Activated CD4-positive, alpha-beta memory T cell treated with anti-CD3 and anti-CD28 coated beads, Interleukin-2, amount 10 ng/mL, durations not matched to agents 7 days and 5 days (primary cell): ENCODE measurements at places on chromosomes 2 and 18. TPM values are rescaled to one million over a fixed set of nuclear protein-coding genes. Genes with fewer than 3 reads are reported as not detected.

GRCh38 chr2:169077674-169078240 is 8.4 kb downstream of the DHRS9 start:
- DNase-seq = no peak

DNA sequence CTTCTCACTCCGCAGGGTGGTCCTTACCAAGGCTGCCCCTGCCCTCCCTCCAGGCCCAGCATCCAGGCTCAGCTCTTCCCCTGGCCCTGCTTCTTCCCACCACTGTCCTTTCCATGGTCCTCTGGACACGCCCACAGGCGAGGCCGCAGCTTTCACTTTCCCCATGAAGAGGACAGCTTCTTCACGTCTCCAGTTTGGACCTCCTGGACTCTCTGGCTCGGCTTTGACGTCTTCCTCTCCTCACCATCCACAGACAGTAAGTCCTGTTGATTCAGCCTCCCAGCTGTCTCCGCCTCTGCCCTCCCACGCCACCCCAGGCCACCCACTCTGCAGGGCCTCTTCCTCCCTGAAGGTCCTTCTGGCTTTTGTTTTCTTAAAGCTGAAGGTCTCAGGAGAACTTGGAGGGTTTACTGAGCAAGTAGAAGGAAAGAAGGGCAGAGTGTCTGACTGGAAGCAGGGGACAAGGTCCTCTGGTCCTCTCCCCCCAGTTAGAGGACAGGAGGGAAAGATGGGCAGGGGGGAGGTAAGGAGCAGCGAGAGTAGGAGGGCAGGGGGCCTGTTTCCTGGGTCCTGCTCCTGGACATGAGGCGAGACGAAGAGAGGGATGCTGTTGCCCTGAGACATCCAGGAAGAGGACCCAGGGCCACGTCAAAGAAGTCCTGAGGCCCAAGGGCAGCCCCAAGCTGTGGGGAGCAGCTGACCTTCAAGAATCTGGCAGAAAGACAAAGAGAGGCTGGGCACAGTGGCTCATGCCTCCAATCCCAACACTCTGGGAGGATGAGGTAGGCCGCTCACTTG is 24.7 kb upstream of the NMUR1 start:
- no peak for DNase-seq

GRCh38 chr2:14616342-14616741 is 16.2 kb upstream of the LRATD1 start:
- DNase-seq = no peak

IL36RN gene
- total RNA-seq = not detected

DNA sequence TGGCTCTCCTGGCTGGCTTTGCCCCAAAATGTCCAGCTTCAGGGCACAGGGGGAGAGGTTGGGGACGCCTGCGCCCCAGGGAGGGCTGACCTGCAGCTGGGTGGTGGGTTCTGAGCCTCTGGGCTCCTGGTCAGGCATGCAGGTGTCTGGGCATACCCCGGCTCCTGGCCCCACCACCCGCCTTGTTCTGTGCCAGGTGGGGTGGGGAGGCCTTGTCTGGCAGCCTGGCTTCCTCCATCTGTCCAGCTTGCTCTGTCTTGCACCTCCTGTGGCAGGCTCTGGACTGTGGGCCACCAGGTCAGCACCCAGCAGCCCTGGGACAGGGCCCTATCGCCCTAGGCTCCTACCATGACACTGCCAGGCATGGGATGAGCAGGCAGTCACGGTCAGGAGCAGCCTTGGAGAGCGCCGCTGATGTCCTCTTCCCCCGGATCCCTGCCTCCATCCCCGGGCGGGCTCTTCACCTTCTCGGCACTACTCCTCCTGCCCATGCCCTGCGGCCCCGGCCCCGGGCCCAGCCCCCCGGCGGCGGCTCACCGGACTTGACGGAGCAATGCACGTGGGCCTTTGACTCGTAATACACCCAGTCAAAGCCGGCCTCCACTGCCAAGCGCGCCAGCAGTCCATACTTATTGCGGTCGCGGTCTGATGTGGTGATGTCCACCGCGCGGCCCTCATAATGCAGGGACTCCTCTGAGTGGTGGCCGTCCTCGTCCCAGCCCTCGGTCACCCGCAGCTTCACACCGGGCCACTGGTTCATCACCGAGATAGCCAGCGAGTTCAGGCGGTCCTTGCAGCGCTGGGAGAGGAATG is 3.6 kb downstream of the IHH start:
- no peak for DNase-seq

DNA sequence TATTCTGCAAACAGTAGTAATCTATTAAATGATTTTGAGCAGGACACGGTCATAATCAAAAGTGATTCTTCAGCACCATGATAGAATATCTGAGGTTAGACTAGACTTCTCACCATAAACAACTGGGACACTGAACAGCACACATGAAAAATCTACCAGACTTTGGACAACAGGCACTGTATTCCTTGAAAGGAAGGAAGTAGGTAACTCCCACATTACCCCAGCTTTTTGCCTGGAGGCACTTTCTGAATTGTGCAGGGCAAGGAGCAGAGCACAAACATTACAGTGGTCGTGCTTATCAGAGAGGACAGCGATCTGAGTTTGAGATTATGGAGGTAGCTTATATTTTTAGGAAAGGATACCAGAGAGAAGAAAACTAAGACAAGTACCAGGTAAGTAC is 25.3 kb upstream of the IL1RL1 start:
- DNase-seq = no peak

DNA sequence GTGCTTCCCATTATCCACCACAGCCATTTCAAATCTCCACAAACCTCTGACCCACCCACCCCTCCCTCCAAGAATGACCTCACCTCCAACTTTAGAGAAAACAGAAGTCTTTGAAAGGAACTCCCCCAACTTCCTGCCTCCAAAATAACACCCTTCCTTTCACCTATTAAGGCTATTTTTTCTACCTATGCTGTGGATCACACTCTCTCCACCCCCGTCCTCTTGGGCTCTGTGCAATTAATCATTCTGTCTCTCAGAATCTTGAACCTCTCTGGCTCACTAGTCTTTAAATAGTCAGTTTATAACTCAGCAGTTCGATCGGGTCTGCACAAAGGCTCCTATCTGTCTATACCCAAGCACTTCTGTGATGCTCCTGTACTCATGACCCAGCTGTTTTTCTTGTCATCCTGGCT is 37.3 kb upstream of the XPO1 start:
- DNase-seq = no peak

- no peak for DNase-seq
Measured at GRCh38 chr18:39846265-39846664, 2108.8 kb upstream of the PIK3C3 start.

- DNase-seq = no peak
Measured at GRCh38 chr2:12935222-12935621, 218.5 kb downstream of the TRIB2 start.

ALPI gene
- not detected for total RNA-seq

DNA sequence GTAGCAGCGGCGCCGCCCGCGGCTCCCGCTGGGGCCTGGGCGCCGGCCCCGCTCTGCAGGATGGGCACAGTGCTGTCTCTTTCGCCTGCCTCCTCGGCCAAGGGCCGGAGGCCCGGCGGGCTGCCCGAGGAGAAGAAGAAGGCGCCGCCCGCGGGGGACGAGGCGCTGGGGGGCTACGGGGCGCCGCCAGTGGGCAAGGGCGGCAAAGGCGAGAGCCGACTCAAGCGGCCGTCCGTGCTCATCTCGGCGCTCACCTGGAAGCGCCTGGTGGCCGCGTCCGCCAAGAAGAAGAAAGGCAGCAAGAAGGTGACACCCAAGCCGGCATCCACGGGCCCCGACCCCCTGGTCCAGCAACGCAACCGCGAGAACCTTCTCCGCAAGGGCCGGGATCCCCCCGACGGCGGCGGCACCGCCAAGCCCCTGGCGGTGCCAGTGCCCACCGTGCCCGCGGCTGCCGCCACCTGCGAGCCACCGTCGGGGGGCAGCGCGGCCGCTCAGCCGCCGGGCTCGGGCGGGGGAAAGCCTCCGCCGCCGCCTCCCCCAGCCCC is 369 bp downstream of the CDK5R2 start:
- no peak for DNase-seq

DNA sequence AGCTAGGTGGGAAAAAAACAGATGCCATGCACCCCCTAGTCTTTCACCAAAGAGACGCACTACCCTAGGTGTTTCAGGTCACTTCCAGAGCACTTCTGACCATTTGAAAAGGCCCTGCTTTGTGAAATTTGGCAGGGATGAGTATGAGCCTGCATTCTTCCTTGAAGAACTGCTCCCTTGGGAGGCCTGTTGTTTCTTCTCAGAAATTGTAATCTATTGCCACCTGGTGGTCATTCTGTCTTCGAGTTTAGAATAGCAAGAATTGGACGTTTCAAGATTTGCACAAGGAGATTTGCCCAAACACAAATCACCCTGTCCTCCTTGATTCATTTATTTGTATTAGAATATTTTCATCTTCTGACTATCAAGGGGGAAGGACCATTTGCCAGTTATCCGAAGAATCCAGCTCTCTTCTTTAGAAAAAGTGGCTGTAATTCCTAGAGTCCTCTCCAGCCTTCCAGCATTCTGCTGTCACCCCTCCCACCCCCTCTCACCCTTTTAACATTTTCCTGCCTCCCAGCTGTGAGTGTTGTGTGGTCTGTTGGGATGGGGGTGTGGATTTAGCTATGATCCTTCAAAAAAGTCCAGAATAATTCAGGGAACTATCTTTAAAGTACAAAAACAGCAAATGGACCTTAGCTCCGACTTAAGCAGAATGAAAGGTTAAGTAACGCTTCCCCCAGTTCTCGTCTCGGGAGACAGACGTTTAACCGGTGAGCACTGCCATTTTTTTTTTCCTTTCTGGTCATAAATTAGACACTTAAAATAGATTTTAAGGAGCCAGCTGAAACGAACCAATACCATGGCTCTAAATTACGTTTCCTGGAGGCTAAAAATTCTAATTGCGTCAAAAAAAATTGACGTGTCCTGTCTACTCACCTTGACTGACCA is 3.7 kb upstream of the GAD1 start:
- DNase-seq = no peak
